ENCODE measurements at places on chromosomes 2 and 18.

DNA sequence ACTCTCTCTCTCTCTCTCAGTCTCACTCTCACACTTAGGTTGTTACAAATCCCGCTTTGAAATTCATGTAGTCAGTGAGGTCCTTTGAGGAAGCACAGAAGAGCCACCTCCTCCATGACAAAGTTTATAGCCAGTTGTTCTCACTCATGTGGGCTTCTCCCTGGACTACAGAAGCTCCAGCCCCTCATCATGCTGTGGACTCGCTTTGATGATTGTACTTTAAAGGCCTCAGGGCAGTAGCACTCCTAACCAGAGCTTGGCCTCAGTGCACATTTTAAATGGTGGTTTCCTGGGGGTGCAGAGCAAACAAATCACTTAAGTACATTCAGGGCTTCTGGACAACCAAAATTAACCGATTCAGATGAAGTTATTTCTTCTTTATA, 115.7 kb downstream of the MTCL1 start:
- DNase-seq, result no peak

GRCh38 chr2:85988914-85989270, 100.1 kb upstream of the ST3GAL5 start:
- no peak for DNase-seq

GRCh38 chr18:8811115-8811514, 105.8 kb downstream of the MTCL1 start:
- no peak for DNase-seq

- DNase-seq, result no peak
Measured at GRCh38 chr2:174699993-174700766, 64.1 kb downstream of the CHRNA1 start.

GRCh38 chr2:181658444-181658843, 1.5 kb upstream of the CERKL start:
- DNase-seq, result no peak

GRCh38 chr2:166972002-166972401, 83.7 kb downstream of the XIRP2 start:
- no peak for DNase-seq

DNA sequence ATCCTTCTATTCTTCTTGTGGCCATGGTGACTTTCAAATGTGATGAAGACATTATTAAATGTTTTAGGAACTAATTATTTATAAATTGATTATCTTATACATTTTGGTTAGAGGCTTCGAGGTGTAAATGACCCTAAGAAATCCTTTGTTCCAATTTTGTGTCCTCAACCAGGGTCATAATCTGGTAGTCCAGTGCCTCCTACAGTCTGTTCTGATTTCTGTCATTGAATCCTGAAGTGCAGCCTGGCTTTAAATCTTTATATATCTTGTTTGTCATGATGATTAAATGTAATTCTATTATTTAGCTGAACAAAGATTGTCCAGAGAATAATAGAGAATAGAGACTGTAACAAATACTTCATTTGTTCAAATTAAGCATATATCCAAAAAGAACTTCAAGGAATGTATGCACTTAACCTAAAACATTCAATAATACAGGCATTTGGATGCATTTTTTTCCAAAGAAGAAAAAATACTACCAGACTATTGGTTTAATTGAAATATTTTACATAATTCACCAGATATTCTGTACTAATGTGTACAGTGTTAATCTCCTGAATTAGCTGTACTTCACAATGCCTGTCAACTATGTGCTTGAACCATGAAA, 89.8 kb downstream of the PRPF40A start:
- DNase-seq, result no peak

GRCh38 chr2:215921895-215922294, 91.5 kb downstream of the MREG start:
- no peak for DNase-seq

- no peak for DNase-seq
Measured at GRCh38 chr2:104818264-104818663, 35.7 kb upstream of the POU3F3 start.

DNA sequence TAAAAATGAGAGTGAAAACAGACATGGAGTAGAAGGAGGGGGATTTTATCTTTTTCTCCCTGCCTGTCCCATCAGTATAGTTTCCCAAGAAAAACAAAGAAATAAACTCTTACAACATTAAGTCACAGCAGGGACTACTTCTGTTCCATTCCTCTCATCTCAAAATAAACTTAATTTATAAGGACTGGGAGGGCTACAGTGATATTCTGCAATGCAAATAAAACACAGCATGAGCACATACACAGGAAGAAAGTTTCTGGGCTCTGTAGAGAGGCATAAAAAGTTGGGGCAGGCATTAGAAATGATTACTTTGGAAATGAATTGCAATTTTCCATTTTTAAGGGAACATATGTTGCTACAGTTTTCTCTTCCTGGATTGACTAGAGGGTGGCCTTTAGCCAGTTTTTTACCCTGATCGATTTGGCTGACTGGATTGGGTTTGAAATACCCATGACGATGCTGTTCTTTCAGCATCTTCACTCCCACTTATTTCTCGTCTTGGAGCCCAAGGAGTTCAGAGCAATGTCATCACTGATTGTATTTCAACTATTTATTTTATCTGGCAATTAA, 157.1 kb downstream of the ACTR3 start:
- no peak for DNase-seq

- DNase-seq, result no peak
Measured at GRCh38 chr2:45134726-45135125, 125.5 kb upstream of the SIX2 start.

GRCh38 chr2:41475959-41476358, 571.9 kb upstream of the PKDCC start:
- DNase-seq, result no peak

- DNase-seq, result no peak
Measured at GRCh38 chr2:27891673-27892105, 1.2 kb downstream of the BABAM2 start.

GRCh38 chr18:49698525-49699025, 114.8 kb downstream of the ACAA2 start:
- DNase-seq, result no peak

DNA sequence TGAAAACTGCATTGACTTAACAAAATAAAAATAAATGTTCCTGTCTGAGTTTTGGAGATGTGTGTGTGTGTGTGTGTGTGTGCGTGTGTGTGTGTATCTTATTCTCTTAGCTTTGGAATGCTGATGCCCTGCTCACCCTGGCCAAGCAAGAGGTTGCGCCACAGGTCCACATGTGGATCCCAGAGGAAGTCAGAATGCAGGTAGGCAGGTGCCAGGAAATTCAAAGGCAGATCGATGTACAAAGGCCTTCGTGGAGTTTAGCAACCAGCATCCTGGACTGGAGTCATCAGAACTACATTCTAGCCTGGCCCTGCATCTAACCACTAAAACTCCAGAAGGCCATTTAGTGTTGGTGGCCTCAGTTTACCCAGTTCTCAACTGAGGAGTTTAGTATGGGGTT, 12.4 kb downstream of the G6PC2 start:
- no peak for DNase-seq

DNA sequence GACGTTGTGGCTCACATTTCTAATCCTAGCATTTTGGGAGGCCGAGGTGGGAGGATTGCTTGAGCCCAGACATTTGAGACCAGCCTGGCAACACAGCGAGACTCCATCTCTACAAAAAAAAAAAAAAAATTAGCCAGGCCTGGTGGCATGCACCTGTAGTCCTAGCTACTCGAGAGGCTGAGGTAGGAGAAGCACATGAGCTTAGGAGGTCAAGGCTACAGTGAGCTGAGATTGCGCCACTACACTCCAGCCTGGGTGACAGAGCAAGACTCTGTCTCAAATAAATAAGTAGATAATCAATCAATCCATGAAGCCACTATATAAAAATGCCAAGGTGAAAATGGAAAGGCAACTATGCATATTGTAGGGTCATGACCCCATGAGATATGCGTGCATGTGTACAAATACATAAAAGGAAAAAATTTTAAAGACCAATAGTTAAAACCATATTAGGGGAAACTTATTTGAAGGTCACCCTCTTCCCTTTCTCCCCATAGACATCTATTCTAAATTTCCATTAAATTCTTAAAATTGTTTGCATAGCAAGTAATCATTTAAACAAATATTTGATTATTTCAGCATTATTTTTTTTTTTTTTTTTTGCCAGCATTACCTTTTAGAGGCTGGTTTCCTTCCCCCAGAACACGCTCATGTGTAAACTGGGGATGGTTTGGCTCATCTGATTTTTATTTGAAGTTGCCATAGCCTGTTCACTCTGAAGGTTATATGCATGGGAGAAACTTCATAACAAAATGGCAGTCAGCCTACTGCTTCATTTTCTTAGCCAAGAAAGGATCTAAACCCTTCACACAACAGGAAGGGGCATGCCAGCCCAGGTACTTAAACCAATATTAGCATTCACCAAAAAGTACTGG, 37.3 kb upstream of the TMEM247 start:
- DNase-seq, result no peak

GRCh38 chr2:25293958-25294562, 47.7 kb downstream of the DNMT3A start:
- no peak for DNase-seq

GRCh38 chr2:98935777-98936352, at the start of gene CRACDL:
Gene CRACDL, minus strand, starts transcription at chr2:98936225. Its CDS starts 89,425 bp downstream, at chr2:98846800.
- DNase-seq, result no peak

DNA sequence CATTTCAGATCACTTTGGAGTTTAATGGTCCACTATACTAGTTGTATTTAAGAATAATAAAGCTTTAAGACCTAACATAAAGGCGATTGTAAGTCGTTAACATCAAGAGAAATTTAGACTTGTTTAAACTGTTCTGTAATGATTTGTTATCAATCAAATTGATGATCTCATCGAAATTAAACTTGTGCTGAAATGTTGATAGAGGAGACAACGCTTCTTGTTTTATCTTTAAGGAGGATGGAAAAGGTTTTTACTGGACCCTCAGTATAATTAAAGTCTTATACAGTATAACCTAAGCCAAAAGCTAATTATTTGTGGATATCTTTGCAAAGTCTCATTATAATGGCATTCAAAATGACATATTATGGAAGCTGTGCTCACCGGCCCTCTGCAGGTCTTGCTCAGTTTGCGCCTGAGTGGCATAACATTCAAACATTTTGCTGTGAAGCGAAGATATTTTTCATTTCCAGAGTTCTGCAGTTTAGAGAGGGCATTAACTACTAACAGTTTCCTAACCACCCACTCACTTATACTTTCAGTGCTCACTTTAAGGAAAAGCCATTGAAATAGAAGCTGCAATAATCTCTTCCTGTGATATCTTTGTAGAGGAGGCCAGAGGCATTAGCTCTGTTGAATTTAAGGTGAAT, 1.4 kb upstream of the SERTAD2 start:
- no peak for DNase-seq
